ENCODE measurements at places on chromosomes 6 and 20.

DNA sequence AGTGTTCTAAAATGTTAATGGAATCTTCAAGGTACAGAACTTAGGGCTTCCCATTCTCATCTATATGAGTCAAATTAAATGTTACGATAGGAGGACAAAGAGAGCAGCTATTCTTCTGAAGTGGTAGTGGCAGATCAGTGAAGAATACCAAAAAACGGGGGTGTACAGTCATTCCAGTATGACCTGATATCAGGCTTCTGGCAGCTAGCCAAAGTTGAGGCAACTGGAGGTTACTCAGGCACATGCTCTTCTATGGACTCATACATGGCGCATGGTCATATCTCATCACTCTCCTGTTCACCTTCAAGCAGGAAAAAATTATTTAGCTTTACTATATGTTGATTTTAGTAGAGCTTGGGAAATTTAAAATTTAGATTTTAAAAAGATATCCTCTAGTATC is 1608.8 kb downstream of the GRIK2 start:
- DNase-seq, result no peak

GRCh38 chr20:47926731-47927130 is 141.4 kb upstream of the SULF2 start:
- DNase-seq, result no peak

- no peak for DNase-seq
Observed at GRCh38 chr20:37749620-37750403, 56.0 kb downstream of the CTNNBL1 start.

DNA sequence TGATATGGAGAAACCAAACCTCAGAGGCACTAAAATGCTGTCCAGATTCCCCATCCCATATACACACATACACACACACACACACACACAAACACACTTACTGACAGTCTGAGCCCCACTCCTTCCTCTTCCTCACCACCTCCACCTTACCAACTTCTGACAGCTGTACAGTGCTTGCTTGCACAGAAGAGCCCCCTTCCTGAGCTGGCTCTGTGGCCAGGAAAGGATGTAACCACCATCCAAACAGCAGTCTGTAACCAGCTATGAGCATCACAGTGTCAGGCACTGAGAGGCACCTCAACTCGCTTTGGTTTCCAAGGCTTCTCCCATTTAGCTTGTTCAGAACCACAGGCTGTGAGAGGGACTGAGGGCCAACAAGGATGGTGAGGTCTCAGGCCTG is 5.9 kb upstream of the C6orf136 start:
- DNase-seq, result no peak

DNA sequence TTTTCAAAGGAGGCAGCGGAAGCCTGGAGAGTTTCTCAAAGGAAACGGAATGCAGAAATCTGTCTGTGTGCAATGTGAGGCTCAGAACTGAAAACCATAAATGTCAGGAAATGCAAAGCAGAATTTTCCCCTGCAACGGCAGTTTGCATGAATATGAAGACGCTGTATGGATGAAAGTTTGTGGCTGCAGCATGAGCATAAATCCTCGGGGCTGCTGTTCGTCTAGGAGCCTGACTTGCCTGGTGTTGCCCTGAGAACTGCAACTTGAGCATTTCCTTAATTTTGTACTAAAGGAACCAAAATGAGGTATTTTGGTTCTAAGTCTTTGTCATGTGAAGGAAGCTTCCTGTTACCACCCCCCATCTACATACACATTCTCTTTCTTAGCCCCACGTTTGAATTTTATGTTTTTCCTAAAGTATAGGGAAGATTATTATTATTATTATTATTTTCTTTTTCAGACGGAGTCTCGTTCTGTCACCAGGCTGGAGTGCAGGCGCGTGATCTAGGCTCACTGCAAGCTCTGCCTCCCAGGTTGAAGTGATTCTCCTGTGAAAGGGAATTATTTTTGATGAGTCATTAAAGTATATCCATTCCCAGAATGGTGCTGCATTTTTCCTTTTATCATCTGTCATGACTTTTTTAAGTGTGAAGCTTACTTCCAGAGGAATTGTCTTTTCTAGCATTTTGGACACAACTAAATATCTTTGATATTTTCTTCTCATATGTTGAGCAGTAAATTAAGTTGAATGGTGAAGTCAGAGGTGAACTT is 33.1 kb downstream of the MTHFD1L start:
- no peak for DNase-seq
